Stimulated activated memory B cell treated with anti-CD40 and anti-IgM and Interleukin-4, amounts not matched to agents 10 μg/mL and 1 μg/mL and 100 μg/mL, for 72 hours (primary cell): ENCODE measurements at places on chromosomes 5 and 9.
A peak's percentile ranks its signal among the peaks of the same experiment; 100 is the strongest.

GRCh38 chr5:11072568-11072967 is 311.5 kb upstream of the DAP start:
- ATAC-seq: peak; percentile 27

GRCh38 chr9:108772301-108772894 is 83.4 kb downstream of the ACTL7B start:
- ATAC-seq: no peak

GRCh38 chr5:44835693-44836092 is 26.9 kb downstream of the MRPS30 start:
- peak; percentile 20 for ATAC-seq

GRCh38 chr5:95020345-95020744 is 264.5 kb downstream of the MCTP1 start:
- no peak for ATAC-seq

- no peak for ATAC-seq
Observed at GRCh38 chr5:43994352-43994708, 391.4 kb downstream of the NNT start.

GRCh38 chr5:122736086-122736845 is 38.6 kb upstream of the SNX2 start:
- peak; percentile 91 for ATAC-seq

GRCh38 chr5:34042321-34042720 is 692 bp downstream of the C1QTNF3 start:
- no peak for ATAC-seq

DNA sequence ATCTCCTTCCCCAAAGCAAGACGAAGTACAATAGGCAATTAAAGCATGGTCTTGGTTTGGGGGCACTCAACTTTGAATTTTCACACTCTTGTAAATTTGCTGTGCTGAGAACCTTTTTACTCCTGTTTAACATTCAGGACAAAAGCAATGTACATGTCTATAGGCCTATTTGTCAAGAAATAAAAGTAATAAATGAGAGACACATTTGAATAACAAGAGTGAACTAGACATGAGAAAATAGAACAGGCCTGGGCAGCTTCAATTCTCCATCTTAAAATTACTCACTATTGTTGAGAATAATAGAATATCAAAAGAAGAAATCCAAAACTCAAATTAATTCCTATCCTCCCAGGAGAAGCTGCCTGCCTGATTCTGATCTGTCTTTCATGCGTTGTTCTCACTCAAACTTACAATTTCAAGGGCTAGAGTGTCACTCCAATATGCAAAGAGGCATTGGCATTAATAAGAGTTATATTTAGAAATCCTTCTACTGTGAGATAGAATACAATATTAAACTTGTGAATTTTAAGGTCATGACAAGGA is 192.9 kb upstream of the CCNG1 start:
- no peak for ATAC-seq

DNA sequence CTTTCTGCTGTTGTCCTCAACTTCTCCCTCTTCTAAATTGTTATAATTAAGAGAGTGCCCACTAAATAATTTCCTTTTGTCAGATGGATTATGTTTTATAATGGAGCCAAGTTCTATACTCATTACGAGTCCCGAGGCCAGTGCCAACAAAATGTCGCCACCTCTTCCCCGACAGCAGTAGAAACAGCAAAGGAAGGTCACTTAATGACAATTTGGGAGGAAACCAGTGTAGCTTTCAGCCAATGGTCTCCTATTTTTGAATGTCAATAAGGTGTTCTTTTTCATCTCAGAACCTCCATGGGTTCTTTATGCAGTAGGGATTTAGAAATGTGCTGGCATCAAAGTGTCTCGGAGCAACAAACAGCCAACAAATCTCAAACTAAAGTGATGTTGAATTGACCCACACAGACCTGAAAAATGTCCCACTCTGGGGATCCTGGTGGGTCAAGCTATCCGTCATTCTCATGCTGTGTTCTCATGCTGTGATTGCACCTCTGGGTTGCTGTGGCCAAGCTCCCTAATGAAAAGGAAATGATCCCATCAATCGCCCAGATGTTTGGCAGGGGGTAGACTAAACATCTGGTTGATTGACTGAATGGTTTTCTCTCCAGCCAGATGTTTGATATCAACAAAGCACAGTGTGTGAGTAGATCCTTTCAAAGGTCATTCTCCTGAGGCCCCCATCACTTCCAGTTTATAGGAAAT is 291.9 kb downstream of the DMAC1 start:
- no peak for ATAC-seq

- ATAC-seq: no peak
Observed at GRCh38 chr5:171427318-171428167, 8.1 kb downstream of the FGF18 start.

DNA sequence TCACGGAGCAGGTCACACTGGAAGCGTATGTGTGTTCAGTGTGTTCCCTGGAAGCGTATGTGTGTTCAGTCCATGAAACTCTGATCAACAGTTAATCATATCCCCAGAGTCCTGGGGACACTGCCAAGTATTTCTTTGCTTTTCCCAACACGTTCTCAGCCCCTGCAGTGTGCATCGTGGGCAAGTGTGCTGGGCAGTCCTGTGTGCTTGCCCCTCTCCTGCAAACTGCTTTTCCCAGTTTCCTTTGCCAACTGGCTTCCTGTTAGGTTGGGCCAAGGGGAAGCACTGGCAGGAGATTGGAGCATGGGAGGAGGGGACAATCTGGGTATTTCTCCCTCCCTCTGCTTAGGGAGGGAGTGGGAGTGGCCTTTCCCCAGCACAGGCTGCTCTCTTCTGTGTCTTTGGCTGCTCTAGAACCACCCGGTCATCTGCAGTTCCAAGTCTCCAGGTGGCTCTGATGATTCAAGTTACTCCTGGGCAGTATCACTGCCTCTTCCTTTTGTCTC is 36.8 kb upstream of the NEK6 start:
- no peak for ATAC-seq

DNA sequence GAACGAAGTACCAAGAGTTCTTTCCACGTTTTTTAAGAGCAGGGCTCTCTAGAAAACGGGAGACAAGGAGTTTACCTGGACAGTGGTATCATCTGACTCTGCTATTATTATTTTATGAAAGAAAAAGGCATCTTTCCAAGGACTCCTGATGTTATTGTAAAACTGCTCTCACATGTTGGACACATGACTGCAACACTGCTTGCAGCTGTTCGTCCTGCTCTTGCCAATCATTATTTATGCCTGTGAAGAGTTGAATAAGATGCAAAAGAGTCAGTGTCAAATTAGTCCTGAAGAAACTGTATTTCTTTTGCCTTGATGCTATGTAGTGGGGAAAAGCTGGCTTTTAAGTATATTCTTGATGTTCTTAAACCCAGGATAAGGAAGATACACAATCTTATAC is 284.5 kb upstream of the PTGER4 start:
- no peak for ATAC-seq

- ATAC-seq: no peak
Observed at GRCh38 chr5:135750506-135750905, 84.0 kb upstream of the SLC25A48 start.

DNA sequence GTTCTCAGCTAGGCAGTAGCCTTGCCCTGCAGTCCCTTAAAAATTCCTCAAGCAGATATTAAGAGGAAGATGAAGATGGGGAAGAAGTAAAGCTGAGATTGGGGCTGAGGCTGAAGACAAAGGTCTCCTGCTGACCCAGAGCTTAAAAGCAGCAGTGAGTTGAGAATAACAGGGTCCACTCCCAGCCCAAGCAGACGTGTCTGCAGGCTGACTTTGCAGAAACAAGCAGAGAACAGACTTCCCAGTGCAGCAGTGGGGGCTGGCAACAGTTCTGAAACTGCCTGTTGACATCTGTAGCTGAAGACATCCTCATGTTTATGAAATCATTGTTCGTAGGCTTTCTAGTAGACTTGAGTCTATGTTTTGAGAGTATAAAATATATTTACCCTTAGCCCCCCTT is 1.1 kb downstream of the CTXN3 start:
- no peak for ATAC-seq

GRCh38 chr9:133702798-133703590 is 35.2 kb downstream of the SARDH start:
- ATAC-seq: no peak

DNA sequence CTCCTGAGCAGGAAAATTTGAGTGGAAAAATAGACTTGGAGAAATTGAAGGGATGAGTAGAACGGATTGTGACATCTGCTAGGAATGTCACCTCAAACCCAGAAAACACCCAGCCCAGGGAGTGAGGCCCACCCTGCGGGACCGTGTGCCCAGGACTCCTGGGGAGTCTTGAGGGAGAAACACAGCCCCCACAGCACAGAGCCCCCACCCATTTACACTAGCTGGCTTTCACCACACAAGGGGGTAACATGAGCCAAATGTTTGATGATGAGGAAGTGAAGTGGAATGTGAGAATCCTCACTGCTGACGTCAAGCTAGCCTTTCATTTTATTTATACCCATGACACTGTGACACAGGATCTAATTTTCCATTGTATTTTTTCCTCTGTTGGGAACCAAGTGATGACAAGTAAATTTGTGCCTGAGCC is 42.8 kb upstream of the PDE8B start:
- ATAC-seq: no peak

DNA sequence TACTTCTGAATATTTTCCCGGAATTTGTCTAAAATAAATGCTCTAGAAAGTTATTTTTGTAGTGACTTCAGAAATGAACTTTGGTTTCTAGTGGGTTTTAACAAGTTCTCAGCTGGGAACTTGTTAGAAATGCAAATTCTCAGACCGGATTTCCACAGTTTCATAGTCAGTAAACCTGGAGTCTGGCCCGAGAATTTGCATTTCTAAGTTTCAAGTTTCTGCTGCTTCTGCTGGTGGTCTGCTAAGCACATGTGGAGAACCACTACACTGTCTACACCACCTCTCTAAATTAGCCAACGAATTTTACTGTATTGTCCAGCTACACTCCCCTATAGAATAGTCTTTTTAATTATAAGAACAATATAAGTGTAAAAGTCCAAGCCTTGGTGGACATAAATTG is 208.0 kb downstream of the CHSY3 start:
- no peak for ATAC-seq

DNA sequence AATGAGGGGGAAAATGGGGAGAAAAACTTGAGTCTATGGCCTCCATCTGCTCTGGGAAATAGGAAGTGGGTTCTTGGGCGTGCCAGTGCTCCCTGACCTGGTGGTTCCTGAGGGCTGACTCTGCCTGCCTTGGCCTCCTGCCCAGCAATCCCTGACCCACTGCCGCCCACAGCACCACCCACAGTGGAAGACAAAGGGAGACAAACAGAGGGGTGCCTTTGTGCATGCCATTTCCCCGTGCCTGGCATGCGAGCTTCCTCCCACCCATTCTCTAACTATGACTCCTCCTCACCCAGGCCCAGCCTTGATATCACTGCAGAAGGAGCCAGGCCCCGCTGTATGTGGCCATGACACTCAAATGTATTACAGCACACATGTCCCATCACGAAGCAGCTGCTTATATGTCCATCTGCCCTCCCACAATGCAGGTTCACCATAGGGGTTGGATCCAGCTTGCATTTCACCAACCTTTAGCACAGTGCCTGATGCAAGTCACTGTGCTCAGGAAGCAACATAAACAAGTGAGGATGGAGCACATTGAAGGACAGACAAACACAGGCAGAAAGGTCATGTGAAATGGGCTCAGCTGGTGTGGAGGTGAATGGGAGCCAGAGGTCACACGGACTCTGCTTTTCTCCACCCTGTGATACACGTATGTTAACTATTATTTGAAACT is 84.4 kb downstream of the ADRB2 start:
- no peak for ATAC-seq

DNA sequence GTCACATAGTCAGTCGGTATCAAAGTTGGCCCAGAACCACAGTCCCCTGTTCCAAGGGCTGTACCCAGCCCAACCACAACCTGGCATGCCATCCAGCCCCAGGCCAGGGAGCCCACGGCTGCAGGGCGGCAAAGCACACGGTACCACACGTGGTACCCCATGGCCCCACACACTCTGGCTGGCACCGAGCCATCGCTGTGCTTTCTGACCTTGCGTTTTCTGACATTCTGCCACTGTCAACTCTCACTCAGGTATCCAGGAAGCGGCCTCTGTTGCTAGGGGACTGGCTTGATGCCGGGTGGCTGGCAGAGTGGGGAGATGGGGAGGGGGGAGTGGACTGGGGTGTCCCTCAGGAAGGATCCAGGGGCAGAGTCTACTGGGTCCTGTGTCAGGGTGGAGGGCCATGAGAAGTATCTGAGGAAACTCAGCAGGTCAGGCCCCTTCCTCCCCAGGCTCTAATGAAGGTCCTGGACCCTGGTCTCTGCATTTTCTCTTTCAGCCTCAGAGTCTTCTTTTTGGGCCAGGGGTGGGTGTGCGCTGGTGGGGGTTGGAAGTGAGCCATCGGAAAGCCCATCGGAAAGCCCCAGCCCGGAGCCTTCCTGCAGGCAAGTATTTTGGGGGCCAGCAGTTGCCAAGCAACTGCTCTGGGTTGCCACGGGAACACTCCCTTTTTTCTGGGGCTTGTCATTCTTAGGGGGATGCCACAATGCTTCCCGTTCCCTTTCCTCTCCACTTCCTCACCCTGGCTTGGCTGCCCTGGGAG is 21.0 kb upstream of the RALGDS start:
- ATAC-seq: peak; percentile 37

DNA sequence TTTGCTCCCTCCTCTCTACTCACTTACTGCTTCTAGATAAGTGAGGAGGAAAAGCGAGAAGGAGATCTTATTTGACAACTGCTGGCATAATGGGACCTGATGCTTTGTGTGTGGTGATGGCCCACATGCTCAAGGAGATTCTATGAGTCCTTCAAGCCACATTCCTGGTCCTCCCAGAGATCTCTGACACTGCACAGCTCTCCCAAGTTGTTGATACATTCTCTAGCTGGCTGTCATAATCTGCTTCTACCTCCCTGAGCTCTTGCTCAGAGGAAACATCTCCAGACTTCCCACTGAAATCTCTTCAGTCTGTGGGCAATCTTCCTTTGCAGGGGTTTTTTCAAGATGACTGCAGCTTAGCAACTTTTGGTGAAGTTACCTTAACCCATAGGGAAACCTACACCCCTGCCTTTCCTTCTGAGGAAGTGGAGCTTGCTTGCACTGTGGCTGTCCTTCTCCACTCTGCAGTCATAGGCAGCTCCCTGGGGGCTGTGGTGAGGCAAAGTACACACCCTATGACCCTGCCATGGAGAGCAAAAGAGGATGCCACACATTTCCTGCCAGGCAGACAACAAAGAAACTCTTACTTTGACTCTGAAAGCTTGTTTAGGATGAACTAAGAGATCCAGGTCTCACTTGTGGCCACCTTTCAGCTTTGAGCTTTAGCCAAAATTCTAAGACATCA is 163.8 kb downstream of the TMEM38B start:
- ATAC-seq: peak; percentile 89

DNA sequence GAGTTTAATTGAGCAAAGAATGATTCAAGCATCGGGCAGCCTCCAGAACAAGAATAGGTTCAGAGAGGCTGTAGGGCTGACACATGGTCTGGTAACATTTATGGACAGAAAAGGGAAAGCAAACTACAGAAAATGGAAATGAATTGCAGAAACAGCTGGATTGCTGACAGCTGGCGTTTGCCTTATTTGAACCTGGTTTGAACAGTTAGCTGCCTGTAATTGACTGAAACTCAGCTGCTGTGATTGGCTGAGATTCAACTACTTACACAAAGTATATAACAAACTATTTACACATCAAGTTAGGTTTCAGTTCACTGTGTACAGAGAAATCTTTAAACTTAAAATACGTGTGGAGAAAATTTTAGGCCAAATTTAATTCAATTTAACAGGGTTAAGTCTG is 441.7 kb downstream of the PRELID2 start:
- ATAC-seq: no peak
